ENCODE measurements at places on chromosomes 1 and 21.

DNA sequence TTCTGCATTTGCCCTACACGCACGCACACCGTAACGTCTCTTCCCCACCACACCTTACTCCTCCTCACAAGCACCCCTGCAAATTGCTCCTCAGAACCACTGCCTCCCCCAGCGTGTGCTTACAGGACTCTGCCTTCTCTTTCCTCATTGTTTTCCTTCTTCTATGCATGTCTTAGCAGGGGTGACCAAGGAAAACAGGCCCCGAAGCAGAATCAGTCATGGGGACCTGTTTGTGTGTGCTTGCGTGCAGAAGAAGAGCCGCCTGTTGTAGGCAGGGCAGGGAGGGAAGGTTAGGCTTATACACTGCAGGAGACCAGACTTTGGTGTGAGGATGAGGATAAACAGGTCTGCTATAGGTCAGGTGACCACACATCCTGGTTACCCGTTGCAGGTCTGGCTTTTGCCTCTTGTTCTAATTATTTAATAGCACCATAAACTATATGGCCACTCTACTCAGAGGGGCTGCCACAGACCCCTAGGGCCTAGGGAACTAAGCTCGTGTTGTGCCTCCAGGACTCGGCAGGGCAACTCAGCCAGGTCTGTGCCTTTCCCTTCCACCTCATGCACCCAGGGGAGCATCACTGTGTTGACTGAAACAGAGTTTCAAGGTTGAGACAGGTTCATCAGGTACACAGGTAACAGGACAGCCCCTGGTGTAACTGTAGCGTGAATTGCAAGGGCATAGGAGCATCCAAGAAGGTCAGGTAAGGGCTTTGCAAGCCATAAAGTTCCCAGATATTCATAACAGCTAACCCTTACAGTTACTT is 60.8 kb upstream of the EPS8L3 start:
- no peak for DNase-seq

- no peak for DNase-seq
These were observed 54.6 kb upstream of the IPO9 start for GRCh38 chr1:201774224-201774982.

GRCh38 chr1:66535061-66535460 is 1.1 kb downstream of the SGIP1 start:
- no peak for DNase-seq

DNA sequence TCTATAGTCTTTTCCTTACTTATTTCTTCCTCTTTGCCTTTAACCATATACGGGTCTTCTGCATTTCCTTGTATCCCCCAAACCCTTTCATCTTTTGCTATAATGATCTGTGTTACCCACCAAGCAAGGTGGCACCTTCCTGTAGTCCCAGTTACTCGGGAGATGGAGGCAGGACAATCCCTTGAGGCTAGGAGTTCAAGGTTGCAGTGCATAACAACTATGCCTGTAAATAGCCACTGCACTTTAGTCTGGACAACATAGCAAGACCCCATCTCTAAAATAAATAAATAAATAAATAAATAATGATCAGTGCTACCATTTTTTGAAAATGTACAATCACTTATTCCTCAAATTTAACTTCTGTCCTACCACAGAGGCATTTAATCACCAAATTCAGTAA is 11.5 kb downstream of the DR1 start:
- no peak for DNase-seq

- DNase-seq = no peak
These were observed 1.5 kb downstream of the ENTREP3 start for GRCh38 chr1:155253797-155254196.

- DNase-seq = no peak
These were observed 28.9 kb upstream of the FMOD start for GRCh38 chr1:203379825-203380224.

DNA sequence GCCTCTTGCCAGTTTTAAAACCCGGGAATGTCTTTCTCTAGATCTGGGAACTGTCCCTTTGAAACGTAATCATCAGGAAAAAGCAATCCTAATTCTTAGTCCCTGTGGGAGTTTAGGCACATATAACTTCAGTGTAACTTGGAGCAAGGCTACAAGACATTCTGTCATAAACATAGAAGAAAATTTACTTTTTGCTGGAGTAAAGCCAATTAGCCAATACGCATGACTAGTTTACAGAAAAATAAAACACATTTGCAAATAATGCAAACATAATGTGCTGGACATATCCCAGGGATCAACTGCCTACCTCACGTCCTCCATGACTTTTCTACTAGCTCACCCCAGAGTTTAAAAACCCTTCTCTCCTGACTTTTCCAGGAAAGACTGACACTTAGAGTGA is 970.6 kb downstream of the MRPL39 start:
- no peak for DNase-seq

- DNase-seq = no peak
These were observed 349.6 kb downstream of the SMYD3 start for GRCh38 chr1:246157516-246157915.

- no peak for DNase-seq
These were observed 8.2 kb upstream of the NEK2 start for GRCh38 chr1:211683396-211684297.

GRCh38 chr1:206859082-206859521 is 6.3 kb upstream of the IL20 start:
- DNase-seq = no peak

DNA sequence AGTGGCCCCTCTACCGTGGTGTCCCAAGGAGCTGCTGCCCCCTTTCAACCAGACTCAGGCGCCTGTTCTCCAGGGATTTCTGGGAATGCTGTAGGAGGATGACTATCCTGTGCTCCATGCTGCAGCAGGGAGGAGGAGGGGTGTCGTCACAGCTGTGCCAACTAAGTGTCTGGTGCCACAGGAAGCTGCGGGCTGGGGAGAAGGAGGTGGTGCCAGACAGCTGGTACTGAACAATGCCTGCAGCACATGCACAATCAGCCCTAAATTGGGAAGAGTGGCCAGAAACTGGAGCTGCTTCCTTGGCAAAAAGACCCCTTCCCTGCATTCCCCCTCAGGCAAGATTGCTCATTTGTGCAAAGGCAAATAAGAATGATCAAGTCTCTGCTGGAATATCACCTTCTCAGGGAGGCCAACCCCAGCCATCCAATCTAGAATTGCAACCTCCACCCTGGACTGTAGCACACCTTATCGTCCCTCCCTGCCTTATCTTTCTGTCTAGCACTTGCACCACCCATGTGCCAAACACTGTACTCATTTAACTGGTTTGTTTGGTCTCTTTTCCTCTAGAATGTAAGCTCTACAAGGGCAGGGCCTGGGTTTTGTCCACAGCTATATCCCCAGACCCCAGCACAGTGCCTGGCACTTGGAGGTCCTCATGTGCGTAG is 33.3 kb downstream of the LAMB3 start:
- no peak for DNase-seq

GRCh38 chr1:192489748-192490147 is 85.8 kb upstream of the RGS1 start:
- no peak for DNase-seq

DNA sequence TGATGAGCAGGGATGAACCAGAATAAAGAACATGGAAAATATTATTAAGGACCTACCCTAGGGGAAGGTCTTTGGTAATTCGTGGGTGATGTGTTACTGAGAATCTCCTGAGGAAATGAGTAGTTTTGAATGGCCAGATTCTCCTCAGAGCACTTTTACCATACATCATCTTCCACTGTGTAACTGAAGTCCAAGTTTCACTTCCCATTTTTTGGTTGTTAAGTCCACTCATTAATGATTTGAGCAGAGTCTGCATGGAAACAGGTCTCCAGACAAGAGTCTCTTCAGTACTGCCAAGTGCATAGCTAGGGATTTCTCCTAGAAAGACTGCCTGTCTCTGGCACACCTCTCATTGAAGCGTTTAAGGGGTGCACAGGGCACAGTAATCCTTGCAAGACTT is 48.7 kb upstream of the PCP4 start:
- no peak for DNase-seq

- DNase-seq = no peak
These were observed 55.4 kb upstream of the JUN start for GRCh38 chr1:58839147-58839795.

DNA sequence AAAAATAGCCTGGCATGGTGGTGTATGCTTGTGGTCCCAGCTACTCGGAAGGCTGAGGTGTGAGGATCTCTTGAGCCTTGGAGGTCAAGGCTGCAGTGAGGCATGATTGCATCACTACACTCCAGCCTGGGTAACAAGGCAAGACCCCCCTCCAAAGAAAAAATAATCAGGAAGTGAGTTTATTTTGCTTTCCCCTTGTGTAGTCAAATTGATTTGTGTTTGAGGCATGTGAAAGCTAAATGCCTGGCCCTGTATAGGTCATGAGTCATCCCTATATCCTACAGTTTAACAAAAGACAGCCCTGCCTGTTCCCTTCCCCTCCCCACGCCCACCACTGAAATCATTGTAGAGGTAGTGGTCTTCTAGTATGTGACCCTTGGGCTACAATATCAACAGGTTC is 241.4 kb upstream of the JUN start:
- no peak for DNase-seq

DNA sequence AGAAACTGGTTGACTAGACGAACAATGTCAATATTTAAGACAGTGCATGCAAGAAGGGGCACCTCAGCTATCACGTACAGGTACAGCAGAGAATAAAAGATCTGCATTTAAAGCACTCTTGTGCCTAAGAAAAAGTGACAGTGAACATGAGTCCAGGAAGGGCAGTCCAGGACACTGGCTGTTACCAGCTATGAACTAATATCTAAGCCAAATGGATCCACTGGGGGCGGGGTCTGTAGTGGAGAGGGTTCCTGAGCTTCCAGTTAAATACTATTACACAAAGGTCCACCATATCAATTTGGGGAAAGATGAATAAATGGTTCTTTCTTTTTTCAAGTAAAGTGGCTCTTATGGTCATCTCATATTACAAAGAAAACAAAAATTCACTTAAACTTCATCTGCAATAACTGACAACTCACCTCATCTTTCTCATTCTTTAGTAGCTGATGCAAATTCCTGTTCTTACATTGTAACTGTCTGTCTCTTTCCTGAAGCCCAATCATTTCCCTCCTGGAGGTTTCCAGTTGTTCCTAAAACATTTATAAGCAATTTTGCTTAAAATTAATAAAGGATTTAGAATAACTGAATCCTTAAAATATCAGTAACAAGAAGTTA is 24.5 kb downstream of the SSX2IP start:
- no peak for DNase-seq

GRCh38 chr1:74713849-74714248 is 19.0 kb downstream of the CRYZ start:
- no peak for DNase-seq

DNA sequence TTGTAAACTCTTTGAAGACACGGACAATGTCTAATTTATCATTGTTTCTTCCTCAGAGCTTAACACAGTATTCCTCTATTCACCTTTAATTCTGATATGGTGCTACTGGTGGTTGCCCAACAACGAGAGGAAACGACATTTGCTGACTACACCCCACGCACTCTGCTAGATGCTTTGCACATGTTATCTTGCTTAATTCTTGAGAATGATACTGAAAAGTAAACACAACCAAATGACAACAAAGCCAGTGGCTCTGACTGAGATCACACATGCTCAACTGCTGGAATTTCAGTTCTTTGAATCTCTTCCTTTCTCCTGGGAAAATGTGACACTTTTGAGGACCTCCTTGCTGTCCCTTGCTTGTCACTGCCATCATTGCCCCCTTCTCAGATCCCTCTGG is 37.2 kb upstream of the DDAH1 start:
- DNase-seq = no peak

DNA sequence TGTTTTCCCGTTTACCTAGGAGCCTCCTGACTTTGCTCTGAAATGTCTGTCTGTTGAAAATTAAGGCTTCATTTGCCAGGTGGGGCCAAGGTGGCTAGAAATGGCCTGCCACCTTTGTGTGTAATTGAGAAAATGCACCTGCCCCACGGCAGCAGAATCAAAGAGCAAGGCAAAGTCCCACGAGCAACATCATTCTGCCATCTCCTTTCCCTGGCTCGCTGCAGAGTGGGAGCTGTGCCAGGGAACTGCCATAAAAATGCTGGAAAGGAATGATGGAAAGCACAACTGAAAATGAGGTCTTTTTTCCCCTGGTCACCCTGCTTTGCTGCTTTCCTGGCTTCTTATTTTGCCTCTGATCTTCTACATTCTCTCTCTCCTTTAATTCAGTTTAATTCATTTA is 5.5 kb upstream of the OLFML2B start:
- no peak for DNase-seq

- no peak for DNase-seq
These were observed 1.1 kb downstream of the GNG4 start for GRCh38 chr1:235648407-235648907.

- DNase-seq = no peak
These were observed 133.7 kb upstream of the COL6A1 start for GRCh38 chr21:45847870-45848269.

- no peak for DNase-seq
These were observed 366.2 kb downstream of the USH2A start for GRCh38 chr1:216057063-216057462.
